ENCODE measurements at places on chromosomes 1 and 21.

DNA sequence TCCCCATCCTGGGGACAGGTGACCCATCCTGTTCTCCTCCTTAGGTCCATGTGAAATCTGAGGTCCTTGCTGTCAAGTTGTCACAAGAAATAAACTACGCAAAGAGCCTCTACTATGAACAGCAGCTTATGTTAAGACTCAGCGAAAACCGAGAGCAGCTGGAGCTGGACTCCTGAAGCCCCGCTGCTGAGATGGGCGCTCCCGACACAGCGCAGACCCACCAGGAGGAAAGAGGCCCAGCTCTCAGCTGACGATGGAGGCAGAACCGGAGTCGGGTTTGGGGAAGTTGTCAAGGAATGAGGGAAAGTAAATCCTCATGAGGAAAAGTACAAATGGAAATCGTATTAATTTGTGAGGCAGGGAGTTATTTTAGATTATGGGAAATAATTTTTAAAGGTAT is 109.2 kb downstream of the DHRS3 start:
- DNase-seq = no peak

DNA sequence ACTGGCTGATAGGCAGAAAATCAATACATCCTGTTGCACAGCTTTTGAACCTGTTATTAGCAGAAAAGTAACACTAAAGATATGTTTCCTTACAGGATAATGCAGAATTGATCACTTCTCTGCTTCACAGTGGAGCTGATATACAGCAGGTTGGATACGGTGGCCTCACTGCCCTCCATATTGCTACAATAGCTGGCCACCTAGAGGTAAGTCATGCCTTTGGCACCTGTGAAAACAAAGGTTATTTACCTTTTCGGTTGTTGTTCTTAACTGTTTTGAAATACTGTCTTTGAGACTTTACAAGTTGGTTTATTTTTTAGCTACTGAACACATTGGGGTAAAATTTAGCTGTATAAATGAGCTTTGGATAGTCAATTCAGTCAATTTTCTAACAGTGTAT is 36.3 kb downstream of the TNNI3K start:
- no peak for DNase-seq

DNA sequence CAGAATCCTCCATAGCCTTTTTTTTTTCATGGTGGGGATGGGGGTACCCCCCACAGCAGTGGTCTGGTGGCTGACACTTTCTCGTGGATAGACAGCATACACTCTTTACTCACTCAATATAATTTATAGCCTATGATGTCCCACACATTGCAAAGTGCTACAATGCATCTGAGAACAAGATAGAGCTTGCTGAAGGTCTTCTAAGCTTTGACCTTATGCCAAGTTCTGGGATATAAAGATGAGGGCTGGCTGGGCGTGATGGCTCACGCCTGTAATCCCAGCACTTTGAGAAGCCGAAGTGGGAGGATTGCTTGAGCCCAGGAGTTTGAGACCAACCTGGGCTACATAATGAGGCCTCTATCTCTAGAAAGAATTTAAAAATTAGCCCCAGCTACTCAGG is 78.0 kb downstream of the MPZL1 start:
- no peak for DNase-seq

- no peak for DNase-seq
These were observed 345.8 kb downstream of the KIF26B start for GRCh38 chr1:245500546-245500945.

GRCh38 chr1:219099307-219099706 is 74.4 kb upstream of the LYPLAL1 start:
- no peak for DNase-seq

DNA sequence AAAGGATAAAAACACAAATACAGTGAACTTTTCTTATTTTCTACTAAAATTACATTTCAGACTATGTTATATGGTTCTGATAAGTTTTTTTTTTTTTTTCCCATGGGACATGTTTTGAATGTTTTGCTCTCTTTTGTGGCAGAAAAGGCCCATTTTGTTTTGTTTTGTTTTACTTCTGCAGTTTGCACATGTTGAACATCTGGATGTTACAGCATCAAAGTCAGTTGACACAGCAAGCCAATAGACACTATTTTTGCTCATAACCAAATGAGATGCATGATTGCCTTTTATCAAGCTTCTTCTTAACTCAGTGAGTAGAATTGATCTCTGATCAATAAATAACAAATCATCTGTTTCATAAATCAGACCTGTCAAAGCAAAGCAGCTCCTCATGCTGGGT is 904.2 kb downstream of the ADGRL2 start:
- no peak for DNase-seq

All from NCI-H2171 (cell line).